ENCODE measurements at places on chromosomes 5 and 9.

- no peak for DNase-seq
Observed at GRCh38 chr9:134455934-134456755, 129.9 kb downstream of the RXRA start.

GRCh38 chr9:22623236-22623635 lies 176.6 kb downstream of the DMRTA1 start:
- no peak for DNase-seq

- DNase-seq: no peak
Observed at GRCh38 chr5:26482810-26483375, 555.5 kb downstream of the CDH9 start.

GRCh38 chr5:952597-953271 lies 55.9 kb upstream of the NKD2 start:
- DNase-seq: no peak

- no peak for DNase-seq
Observed at GRCh38 chr5:1561402-1561929, 37.7 kb upstream of the LPCAT1 start.

- DNase-seq: no peak
Observed at GRCh38 chr5:16673241-16674201, 56.7 kb upstream of the RETREG1 start.

DNA sequence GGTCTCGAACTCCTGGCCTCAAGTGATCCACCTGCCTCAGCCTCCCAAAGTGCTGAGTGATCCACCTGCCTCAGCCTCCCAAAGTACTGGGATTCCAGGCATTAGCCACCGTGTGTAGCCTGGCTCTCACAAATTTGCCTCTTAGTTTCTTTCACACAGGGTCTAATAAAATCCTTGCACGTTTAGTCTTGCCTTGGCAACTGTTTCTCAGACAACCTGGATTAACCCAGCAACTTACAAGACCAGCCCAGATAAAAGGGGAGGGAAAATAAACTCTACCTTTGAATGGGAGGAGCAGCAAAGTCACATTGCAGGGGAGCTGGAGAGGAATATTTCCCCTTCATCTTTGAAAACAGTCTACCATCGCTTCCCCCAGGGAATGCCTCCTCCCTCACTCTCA lies 29.3 kb upstream of the GNA14 start:
- no peak for DNase-seq

- no peak for DNase-seq
Observed at GRCh38 chr5:51622161-51622790, 239.0 kb downstream of the ISL1 start.

- DNase-seq: no peak
Observed at GRCh38 chr9:86990290-86990689, 43.0 kb upstream of the GAS1 start.

DNA sequence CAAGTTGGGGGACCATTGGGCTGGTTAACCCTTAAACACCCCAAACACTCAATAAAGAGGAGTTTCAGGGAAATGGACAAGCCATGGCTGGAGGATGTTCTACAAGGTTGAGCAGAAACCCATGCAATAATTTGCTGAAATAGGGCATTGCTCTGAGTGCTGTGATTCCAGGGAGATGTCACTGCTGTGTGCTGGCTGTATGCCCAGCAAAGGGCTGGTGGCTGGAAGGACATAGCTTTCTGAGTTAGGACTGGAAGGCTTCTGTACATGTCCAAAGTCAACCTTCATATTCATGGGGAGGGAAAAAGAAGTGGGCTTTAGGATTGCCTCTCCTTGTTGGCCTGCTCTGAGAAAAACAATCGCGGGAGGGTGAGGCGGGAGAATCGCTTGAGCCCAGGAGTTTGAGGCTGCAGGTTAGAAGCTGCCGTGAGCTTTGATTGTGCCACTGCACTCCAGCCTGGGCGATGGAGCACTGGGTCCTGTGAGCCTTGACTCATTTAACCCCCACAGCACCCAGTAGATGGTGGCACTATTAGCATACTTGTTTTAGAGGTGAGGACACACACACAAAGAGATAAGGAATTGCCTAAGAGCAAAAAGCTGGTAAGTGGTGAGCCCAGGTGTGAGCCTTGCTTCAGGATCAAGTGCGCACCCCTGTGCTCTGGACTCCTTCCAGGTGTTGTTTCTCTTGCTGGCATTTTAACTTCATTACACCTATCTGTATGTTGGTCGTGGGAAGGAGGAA lies 20.4 kb downstream of the IL12B start:
- DNase-seq: no peak

DNA sequence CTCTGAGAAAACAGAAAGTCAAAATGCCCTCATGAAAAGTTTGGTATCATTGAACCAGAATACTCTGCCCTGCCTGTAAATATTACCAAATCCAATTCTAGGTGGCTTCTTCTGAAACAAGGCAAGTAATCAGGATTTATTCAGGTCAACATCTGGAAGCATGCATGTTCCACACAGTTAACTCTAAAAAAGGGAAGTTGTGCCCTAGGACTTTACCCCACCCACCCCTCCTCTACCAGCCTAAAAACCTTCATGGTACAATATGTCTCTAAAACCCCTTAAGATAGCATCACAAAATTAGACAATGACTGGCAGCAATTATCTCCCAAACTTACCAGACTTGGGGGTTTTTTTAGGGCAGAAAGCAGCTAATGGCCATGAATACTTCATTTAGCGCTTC lies 414.8 kb upstream of the SLC30A5 start:
- DNase-seq: no peak

DNA sequence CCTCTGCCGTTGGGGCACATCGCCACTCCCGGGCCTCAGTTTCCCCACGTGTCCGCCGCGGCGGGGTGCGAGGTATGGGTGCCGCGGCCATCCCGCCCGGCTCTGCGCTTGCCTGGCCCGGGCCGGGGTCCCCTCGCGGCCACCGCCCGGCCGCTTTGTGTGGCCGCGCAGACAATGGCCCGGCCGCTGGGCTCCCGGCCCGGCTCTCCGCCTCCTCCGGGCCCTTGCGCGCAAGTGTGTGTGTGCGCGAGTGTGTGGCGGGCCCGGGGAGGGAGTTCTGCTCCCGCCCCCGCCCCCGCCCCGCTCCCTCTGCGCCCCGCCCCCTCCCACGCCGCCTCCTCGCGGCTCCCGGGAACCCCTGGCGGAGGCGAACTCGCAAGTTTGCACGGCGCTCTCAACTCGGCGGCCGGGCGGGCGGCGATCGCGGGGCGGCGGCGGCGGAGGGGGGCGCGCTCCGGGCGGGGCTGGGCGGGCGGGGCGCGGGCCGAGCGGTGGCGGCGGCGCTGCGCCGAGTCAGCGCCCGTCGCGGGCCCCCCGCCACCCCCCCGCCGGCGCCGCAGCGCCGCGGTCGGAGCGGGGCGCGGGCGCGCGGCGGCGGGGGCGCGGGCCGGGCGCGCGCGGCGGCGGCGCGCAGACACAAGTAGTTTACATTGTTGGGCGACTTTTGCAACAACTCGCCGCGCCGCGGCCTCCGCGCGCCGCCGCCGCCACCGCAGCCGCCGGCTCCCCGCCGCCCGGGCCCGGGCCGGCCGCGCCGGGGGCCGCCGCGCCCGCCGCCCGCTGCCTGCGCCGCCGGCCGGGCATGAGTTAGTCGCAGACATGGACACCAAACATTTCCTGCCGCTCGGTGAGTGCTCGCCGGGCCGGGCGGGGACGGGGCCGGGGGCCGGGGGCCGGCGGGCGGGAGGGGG lies at the start of gene RXRA:
RXRA (plus strand) TSS at position 643 of the 911 bp plus-strand sequence; CDS start at position 820, 177 bp downstream.
- no peak for DNase-seq

GRCh38 chr5:91206734-91207133 lies 176.4 kb downstream of the ARRDC3 start:
- no peak for DNase-seq

Data from cortex of kidney (tissue), 1 donor.